ENCODE measurements at places on chromosomes 7 and 10.
A peak's percentile ranks its signal among the peaks of the same experiment; 100 is the strongest.

- peak; percentile 58 for DNase-seq
These were observed 48.3 kb downstream of the ALOX5 start for GRCh38 chr10:45422207-45422865.

DNA sequence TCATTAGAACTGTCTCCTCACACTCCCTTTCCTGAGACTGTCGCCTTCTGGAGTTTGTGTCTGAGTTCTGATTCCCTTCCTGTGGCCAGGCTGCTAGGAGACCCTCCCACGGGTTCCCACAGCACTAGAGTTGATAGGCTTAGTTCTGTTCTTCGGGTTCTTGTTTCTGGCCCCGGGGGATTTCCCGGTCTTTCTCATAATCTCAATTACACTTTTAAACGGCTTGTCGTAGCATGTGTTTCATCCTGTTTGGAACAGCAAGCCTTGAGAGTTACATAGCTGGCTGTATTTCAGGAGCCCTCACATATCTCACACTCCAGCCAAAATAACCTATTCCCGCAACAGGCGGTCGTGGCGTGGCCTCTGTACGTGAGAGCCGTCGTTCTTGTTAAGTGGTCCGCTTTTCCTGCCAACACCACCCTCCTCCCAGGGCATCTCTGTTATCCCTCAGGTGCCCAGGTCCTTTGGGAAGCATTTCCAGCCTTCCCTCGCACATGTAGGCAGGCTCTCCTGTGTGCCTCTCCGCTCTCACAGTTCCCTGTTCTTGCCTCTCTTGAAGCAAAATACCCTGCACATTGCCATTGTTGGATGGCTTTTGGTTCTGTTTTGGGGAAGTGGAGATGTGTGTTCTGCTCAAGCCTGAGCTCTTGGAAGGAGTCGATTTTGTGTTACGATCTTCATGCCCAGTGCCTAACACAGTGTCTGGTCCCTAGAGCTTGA is 46.0 kb downstream of the CDC123 start:
- DNase-seq: peak; percentile 74

- no peak for DNase-seq
These were observed 37.8 kb downstream of the CRHR2 start for GRCh38 chr7:30644286-30644955.

DNA sequence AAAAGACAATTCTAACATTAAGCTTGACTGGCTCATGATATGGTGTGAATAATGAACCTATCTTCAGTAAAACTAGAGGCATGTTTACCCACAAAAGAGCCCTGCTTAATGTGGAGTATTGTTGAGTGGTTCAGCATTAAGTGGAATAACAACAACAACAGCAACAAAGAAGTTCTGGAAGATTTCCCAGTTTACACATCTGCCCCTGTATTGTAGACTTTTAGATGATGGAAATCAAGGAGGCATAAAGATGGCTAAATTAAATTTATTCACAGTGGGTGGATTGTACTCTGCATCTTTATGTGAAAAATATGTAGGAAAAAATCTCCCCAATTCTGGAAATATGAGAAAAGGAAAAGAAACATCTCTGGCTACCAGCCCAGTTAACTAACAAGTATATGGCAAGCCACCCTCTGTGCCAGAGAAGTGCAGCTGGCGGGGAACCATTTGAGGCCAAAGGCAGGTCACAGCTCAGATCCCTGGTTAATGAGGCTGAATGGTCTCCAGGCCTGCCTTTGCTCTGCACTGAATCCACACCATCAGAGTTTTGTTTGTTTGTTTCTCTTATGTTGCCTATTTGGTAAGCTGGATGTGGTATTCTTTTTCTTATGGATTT is 186.0 kb downstream of the SEMA3D start:
- DNase-seq: no peak

GRCh38 chr7:43669286-43670081 is 59.8 kb downstream of the COA1 start:
- DNase-seq: peak; percentile 93

DNA sequence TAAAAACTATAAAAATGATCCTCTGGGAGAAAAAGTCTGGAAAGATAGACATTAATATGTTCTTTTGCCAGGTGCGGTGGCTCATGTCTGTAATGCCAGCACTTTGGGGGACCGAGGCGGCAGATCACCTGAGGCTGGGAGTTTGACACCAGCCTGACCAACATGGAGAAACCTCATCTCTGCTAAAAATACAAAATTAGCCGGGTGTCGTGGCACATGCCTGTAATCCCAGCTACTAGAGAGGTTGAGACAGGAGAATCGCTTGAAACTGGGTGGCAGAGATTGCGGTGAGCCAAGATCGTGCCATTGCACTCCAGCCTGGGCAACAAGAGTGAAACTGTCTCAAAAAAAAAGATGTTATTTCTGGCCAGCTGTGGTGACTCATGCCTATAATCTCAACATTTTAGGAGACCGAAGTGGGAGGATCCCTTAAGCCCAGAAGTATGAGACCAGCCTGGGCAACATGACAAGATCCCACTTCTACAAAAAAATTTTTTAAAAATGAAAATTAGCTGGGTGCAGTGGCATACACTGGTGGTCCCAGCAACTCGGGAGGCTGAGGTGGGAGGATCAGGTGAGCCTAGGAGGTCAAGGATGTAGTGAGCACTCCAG is 101.9 kb upstream of the LRRN3 start:
- DNase-seq: no peak

- no peak for DNase-seq
These were observed 116.2 kb upstream of the SH2B2 start for GRCh38 chr7:102170393-102170970.

GRCh38 chr10:21692916-21693315 is 158.9 kb downstream of the MLLT10 start:
- no peak for DNase-seq

DNA sequence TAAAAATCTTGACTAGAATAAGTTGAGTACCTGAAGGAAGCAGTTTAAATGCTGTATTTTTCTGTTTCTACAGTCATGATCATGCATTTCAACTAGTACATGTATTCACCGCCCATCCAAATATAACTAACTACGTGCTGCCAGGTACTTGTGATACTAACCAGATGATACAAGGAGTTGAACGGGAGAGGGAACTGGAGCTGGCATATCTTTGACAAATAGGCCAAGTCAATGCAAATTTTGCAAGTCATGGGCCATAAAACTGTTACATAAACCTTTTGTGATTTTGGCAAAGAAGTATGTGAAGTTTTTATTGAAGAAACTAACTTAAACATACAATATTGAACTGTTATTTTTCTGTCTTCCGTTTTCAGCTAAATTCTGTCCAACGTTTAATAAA is 14.5 kb downstream of the NUP42 start:
- DNase-seq: no peak

GRCh38 chr7:17380736-17381662 is 82.5 kb downstream of the AHR start:
- DNase-seq: no peak

DNA sequence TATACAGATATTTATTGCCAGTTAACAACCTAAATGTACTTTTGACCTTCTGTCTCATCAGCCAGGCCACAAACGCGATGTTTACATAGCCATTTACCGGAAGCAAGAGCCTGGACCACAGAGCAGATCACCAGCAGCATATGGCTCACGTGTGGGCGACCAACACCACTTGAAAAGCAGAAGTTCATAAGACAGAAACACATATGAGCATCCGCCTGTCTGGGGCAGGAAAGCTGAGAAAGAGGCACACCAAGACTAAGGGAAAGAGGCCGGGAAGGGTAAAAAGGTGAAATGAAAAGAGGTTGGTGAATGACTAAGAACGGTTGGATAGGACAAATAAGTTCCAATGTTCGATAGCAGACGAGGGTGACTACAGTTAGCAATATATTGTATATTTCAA is 1.3 kb downstream of the ABCB1 start:
- peak; percentile 68 for DNase-seq

DNA sequence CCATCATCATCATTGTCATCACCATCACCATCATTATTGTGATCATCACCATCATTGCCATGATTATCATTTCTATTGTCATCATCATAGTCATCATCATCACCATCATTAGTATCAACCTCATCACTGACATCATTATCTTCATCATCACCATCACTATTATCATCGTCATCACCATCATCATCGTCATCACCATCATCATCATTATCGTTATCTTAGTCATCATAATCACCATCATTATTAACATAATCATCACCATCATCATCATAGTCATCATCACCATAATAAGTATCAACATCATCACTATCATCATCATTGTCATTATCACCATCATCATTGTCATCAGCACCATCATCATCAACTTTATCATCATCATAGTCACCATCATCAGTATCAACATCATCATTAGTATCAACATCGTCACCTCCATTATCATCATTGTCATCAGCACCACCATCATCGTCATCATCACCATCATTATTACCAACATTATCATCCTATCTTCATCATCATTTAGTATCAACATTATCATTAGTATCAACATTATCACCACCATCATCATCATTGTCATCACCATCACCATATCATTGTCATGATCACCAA is 241.3 kb downstream of the ADARB2 start:
- DNase-seq: no peak

DNA sequence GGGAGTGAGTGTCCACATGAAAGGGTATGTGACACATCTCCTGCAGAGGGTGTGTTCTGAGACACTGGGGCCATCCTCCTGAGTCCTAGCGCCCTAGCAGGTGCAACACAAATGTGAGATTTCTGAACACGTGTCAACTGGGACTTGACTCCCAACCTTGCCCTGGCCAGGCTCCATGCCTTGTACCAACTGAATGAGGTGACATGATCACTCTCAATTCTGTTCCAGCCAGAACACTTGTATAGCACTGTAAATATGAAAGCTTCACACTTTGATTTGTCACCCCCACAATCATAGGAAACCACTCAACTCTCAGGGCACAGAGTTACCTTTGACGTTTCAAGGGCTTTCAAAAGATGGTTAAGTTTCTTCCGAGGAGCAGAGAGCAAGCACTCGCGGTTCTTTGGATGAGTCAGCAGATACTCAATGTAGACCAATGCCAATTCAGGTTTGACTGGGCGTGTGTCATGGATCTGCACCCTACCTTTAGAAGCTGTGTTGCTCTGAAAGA is 48.6 kb downstream of the NCAPG2 start:
- DNase-seq: peak; percentile 81

DNA sequence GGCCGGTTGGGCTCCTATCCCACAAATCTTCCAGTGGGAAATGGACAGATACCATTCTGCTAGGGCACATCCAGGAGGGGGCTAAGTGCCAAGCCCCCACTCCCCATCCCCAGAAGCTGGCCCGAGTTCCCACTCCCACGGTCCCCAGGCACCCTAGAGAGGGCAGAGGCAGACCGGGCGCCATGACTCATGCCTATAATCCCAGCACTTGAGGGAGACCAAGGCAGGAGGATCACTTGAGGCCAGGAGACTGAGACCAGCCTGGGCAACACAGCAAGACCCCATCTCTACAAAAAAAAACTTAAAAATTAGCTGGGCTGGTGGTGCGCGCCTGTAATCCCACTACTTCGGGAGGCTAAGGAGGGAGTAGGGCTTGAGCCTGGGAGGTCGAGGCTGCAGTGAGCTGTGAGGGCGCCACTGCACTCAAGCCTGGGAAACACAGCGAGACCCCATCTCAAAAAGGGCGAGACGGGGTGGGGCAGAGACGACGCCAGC is 870 bp downstream of the GNA12 start:
- DNase-seq: no peak

GRCh38 chr7:105675934-105676371 is 94.7 kb upstream of the EFCAB10 start:
- DNase-seq: peak; percentile 85

DNA sequence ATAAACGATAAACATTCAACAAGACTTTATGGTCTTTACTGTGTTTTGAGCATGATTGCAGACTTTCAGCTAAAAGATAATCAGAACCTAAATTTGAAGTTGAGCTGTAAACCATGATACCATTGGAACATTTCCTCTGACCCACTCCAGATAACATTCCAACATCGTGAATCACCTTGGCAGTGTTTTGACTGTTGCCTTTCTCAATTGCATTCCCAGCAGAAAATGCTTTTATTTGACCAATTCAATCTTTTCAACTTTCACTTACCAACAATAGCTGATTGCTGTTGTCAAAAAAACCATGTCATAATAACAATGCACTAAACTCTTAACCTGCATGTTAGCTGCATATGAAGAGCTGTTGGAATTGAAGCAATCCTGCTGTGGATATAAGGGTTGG is 165.5 kb downstream of the MDFIC start:
- no peak for DNase-seq

- DNase-seq: no peak
These were observed 132.4 kb downstream of the TSPAN12 start for GRCh38 chr7:120725376-120726039.

DNA sequence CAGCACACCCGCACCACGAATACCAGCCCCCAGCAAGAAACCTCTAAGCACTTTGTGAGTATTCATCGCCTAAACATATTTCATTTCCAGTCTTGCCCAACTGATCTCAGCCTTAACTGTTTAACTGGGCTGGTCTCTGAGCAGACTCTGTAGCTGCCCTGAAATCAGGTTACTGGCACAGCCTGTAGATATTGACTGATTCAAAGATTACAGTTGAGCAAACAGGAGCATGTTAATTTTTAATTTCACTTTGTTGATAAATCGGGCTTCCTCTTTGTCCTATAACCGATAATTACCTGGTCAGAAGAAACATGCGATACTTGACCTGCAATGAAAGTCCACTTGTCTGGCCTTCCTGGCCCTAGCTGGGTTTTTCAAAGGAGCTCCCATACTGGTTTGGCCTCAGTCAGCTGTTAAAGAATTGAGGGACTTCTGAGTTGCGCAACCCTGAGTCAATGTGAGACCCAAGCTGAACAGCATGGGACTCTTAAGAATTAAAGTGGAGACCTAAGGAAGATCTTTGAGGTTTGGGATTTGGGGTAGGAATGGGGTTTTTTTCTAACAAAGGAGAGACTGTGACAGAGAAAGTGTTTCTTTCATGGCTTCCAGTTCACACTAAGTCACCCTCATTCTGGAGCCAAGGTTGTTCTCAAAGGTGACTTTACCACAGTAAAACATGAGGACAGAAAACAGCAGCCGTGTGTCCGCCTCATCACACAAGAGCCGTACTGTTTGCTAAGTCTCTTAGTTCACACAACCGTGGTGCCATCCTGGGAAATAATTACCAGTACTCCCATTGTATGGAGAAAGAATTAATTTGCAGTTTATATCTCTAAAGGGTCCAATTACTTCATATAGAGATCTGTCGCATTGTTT is 75.9 kb downstream of the PPP1R3C start:
- no peak for DNase-seq

GRCh38 chr7:73906874-73907273 is 45.9 kb downstream of the TMEM270 start:
- peak; percentile 13 for DNase-seq

DNA sequence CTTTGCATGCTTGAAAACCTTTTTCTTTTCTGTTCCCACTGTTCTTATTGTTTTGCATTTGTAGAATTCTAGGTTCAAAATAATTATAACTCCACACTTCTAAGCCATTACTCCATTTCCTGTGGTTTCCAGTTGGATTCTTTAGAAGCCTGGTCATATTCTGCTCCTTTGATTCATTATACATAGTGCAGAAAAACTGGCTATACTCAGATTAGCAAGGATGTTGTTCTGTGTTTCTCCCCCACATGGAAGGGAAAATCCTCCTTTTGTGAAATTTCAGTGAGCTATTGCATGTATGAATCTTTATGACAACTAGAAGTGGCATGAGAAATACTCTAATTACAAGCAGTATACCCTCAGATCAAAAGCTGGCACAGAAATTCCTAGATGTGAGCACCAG is 79.5 kb downstream of the SLC13A1 start:
- no peak for DNase-seq
